NCI-H1105 treated with DMSO at 0.1 percent for 48 hours (cell line): ENCODE measurements at places on chromosomes 3 and 15.
A peak's percentile ranks its signal among the peaks of the same experiment; 100 is the strongest.

DNA sequence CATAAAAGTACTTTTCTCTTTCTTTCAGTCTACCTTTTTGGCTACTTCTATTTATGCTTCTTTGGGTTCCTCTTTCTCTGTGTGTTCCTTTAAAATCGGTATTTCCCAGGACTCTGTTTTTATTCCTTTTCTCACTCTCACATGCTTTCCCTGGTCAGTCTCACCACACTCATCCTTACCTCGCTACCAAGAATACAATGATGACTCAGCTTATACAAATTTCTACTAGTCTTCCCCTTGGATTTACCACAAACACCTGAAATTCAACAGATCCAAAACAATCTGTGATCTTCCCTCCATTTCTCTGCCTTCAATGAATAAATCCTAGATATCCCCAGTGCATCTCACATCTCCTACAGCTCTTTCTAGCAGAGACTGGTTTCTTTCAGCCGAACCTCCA is 52.9 kb downstream of the TUBGCP4 start:
- no peak for DNase-seq

DNA sequence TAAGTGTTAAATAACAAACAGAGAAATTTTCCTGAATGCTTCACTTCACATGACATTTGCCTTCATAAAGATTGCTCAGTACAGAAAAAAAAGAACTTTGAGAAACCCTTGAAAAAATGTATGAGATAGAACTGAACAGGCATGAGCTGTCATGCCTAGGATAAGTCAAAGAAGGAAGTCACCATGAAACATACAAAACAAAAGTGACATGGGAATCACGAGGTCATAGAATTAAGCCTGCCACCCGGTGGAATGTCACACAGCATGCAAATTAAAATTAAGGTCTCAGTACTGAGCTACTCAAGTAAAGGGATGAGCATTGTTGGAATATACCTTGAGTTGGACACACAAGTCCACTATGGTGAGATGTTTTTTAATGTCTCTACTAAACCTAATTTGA is 652.5 kb upstream of the NECTIN3 start:
- peak; percentile 6 for DNase-seq

GRCh38 chr15:64333986-64334929 is 21.7 kb downstream of the CSNK1G1 start:
- no peak for DNase-seq

- DNase-seq = peak; percentile 91
These were observed 64.3 kb downstream of the NCEH1 start for GRCh38 chr3:172646439-172647015.

GRCh38 chr3:4548780-4549179 is 55.6 kb downstream of the ITPR1 start:
- DNase-seq = no peak

GRCh38 chr15:34011481-34011880 is 27.5 kb downstream of the AVEN start:
- DNase-seq = no peak

GRCh38 chr3:73653877-73654276 is 29.1 kb upstream of the PDZRN3 start:
- no peak for DNase-seq

- no peak for DNase-seq
These were observed 1.0 kb upstream of the LAMP3 start for GRCh38 chr3:183163563-183163962.
